Transverse colon (tissue), 4 donors: ENCODE measurements at places on chromosomes 5 and 9. TPM values are rescaled to one million over a fixed set of nuclear protein-coding genes. Genes with fewer than 3 reads are reported as not detected.

- no peaks in the 10 kb centered on the region for H3K27me3 ChIP-seq
- no peak overlapping the region for H3K4me3 ChIP-seq
- H3K27ac ChIP-seq: no peak overlapping the region
- no peak for DNase-seq
- H3K4me1 ChIP-seq: no peaks in the 10 kb centered on the region
These were observed 67.6 kb upstream of the RGMB start for GRCh38 chr5:98705841-98706240.

- H3K36me3 ChIP-seq: no peaks in the 10 kb centered on the region
- no peak overlapping the region for H3K4me3 ChIP-seq
- no peaks in the 10 kb centered on the region for H3K27me3 ChIP-seq
- no peak for DNase-seq
- no peak overlapping the region for H3K27ac ChIP-seq
- H3K4me1 ChIP-seq: peaks cover 3% of the 10 kb centered on the region
These were observed 135.4 kb downstream of the RGS3 start for GRCh38 chr9:113598883-113599282.

- no peak for DNase-seq
- H3K27ac ChIP-seq: no peak overlapping the region
- H3K4me1 ChIP-seq: no peaks in the 10 kb centered on the region
- no peak overlapping the region for H3K4me3 ChIP-seq
These were observed 6.3 kb upstream of the ISCA1 start for GRCh38 chr9:86288499-86289198.

DNA sequence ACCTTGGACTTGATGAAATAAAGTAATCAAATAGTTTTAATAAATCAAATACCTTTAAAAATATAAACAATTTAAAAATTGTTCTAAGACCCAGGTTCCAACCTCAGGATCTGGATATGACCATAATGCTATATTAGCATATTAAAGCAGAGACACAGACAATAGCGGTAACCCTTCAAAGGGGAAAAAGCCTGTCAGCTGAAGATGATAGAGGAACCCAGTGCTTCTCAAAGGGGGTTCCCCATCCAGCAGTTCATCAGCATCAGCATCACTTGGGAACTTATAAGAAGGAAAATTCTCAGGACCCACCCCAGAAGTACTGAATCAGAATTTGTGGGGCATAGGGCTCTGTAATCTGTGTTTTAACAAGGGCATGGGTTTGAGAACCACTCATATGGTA lies 519.6 kb downstream of the RAB3C start:
- H3K27me3 ChIP-seq: no peaks in the 10 kb centered on the region
- H3K4me3 ChIP-seq: no peak overlapping the region
- no peak overlapping the region for H3K27ac ChIP-seq
- no peak for DNase-seq
- H3K4me1 ChIP-seq: peaks cover 48% of the 10 kb centered on the region

- H3K27me3 ChIP-seq: no peaks in the 10 kb centered on the region
- H3K4me3 ChIP-seq: no peak overlapping the region
- no peak overlapping the region for H3K27ac ChIP-seq
- no peaks in the 10 kb centered on the region for H3K36me3 ChIP-seq
- no peak for DNase-seq
These were observed 77.8 kb upstream of the SHISAL2B start for GRCh38 chr5:64612344-64612961.

HAVCR2 gene
- total RNA-seq: 0.20 TPM

- peaks cover 23% of the 10 kb centered on the region for H3K27me3 ChIP-seq
- peaks cover 33% of the 10 kb centered on the region for H3K4me1 ChIP-seq
- H3K27ac ChIP-seq: peak overlapping the region; percentile 63
- DNase-seq: peak; percentile 58
These were observed 1.5 kb downstream of the UAP1L1 start for GRCh38 chr9:137078701-137079400.

DNA sequence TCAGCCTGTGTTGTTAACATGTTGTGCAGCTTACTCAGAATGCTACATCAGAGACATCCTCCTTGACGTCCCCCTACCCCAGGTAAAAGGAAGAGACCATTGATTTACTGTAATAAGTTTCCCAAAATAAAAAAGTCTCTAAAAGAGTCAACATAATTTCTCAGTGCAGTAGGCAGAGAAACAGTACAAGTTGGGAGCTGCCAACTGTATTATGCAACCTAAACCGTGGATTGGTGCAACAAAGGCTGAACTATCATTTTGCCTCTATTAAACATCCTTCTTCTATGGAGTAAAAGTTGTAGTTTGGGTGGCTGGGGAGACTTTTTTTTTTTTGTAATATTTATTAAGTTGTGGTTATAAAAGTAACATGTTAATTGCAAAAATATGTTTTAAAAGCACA lies 208.0 kb downstream of the NR3C1 start:
- DNase-seq: no peak
- H3K27me3 ChIP-seq: no peaks in the 10 kb centered on the region
- H3K27ac ChIP-seq: no peak overlapping the region

GRCh38 chr9:104927216-104927911 lies 591 bp downstream of the ABCA1 start:
- peaks cover 12% of the 10 kb centered on the region for H3K4me1 ChIP-seq
- peak; percentile 44 for DNase-seq
- no peaks in the 10 kb centered on the region for H3K27me3 ChIP-seq
- H3K27ac ChIP-seq: peak overlapping the region; percentile 89
- peak overlapping the region; percentile 68 for H3K4me3 ChIP-seq
- no peaks in the 10 kb centered on the region for H3K36me3 ChIP-seq

GRCh38 chr9:134275375-134275774 lies 50.9 kb upstream of the RXRA start:
- no peaks in the 10 kb centered on the region for H3K4me1 ChIP-seq
- peaks cover 17% of the 10 kb centered on the region for H3K27me3 ChIP-seq
- no peak overlapping the region for H3K27ac ChIP-seq
- H3K4me3 ChIP-seq: no peak overlapping the region
- H3K36me3 ChIP-seq: no peaks in the 10 kb centered on the region

FAM221B gene
- total RNA-seq: not detected

DNA sequence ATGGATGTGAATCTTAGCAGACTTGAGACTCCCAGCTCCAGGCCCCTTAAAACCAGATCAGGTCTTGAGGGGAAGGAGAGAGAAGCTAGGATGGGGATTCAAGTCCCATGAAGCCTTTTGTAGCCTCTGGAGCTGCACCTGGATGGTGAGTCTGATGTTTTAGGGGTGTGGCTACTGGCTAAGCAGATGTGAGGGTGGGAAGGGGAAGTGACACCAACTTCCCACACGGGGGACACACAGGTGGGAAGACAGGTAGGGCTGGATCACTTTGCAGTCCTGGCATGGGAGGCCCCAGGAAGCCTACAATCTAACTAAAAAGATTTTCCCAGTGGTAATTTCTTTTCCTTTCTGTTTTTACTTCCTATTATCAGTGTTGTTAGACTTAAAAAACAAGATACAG lies 38.7 kb upstream of the UBAP2 start:
- H3K4me3 ChIP-seq: no peak overlapping the region
- DNase-seq: no peak
- H3K27ac ChIP-seq: no peak overlapping the region
- no peaks in the 10 kb centered on the region for H3K27me3 ChIP-seq
- H3K4me1 ChIP-seq: no peaks in the 10 kb centered on the region

DMGDH gene
- not detected for total RNA-seq

GRCh38 chr9:129172816-129173215 lies 5.2 kb downstream of the IER5L start:
- H3K4me3 ChIP-seq: no peak overlapping the region
- no peaks in the 10 kb centered on the region for H3K36me3 ChIP-seq
- DNase-seq: no peak

ACTL7A gene
- not detected for total RNA-seq

GRCh38 chr9:116198344-116198743 lies 44.8 kb downstream of the PAPPA start:
- no peak overlapping the region for H3K4me3 ChIP-seq
- H3K27me3 ChIP-seq: no peaks in the 10 kb centered on the region

GRCh38 chr5:56854920-56855319 lies 39.6 kb downstream of the MAP3K1 start:
- DNase-seq: no peak
- H3K4me1 ChIP-seq: peaks cover 69% of the 10 kb centered on the region
- H3K27me3 ChIP-seq: no peaks in the 10 kb centered on the region
- no peak overlapping the region for H3K4me3 ChIP-seq

- DNase-seq: no peak
- H3K27ac ChIP-seq: no peak overlapping the region
- no peak overlapping the region for H3K4me3 ChIP-seq
- no peaks in the 10 kb centered on the region for H3K27me3 ChIP-seq
- peaks cover 2% of the 10 kb centered on the region for H3K4me1 ChIP-seq
These were observed 334.2 kb downstream of the PDE4D start for GRCh38 chr5:59559323-59559722.

RLN1 gene
- total RNA-seq: not detected

LCN9 gene
- not detected for total RNA-seq

DNA sequence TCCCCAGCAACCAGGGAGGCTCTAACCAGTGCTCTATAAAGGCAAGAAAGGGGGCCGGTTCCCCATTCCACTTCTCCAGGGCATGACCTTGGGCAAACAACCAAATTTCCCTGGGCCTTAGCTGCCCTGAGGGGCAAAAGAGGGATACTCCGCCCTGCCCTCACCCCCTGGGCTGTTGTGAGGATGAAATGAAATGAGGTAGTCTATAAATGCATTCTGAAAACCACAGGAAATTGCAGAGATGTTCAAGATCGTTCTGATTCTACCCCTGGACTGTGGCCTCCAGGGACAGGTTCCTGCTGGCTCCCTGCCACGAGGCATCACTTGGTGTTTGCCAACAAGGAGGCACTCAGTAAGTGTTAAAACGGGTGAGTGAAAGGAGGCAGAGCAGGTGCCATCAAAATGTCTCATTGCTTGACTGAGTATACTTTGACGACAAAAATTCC lies 5.7 kb downstream of the RAPGEF1 start:
- H3K4me1 ChIP-seq: peaks cover 49% of the 10 kb centered on the region
- H3K27me3 ChIP-seq: no peaks in the 10 kb centered on the region
- H3K27ac ChIP-seq: peak overlapping the region; percentile 79
- H3K4me3 ChIP-seq: no peak overlapping the region
- peak; percentile 89 for DNase-seq

DNA sequence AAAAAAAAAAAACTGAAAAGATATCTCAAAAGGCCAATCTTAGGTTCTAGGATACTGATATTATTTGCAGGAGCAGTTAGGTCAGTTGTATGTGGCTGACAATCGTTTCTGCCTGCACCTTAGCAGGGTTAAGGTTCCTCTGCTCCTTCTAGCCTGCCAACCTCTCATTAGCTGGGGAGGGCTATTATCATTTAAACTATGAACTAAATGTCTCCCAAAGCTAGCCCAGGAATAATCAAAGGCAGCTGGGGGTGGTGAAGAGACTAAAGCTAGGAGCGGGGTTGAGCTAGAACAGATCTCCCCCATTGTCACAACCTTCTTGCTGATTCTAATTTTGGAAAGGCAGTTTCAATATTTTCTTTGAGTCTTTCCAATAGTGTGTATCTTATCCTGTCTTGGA lies 99.9 kb downstream of the ICE1 start:
- no peak overlapping the region for H3K27ac ChIP-seq
- H3K4me3 ChIP-seq: no peak overlapping the region
- no peaks in the 10 kb centered on the region for H3K27me3 ChIP-seq
- H3K36me3 ChIP-seq: no peaks in the 10 kb centered on the region
- no peak for DNase-seq

GRCh38 chr9:128091571-128091970 lies 23.5 kb downstream of the SLC25A25 start:
- H3K27me3 ChIP-seq: no peaks in the 10 kb centered on the region
- H3K4me1 ChIP-seq: peaks cover 41% of the 10 kb centered on the region
- no peak for DNase-seq

DNA sequence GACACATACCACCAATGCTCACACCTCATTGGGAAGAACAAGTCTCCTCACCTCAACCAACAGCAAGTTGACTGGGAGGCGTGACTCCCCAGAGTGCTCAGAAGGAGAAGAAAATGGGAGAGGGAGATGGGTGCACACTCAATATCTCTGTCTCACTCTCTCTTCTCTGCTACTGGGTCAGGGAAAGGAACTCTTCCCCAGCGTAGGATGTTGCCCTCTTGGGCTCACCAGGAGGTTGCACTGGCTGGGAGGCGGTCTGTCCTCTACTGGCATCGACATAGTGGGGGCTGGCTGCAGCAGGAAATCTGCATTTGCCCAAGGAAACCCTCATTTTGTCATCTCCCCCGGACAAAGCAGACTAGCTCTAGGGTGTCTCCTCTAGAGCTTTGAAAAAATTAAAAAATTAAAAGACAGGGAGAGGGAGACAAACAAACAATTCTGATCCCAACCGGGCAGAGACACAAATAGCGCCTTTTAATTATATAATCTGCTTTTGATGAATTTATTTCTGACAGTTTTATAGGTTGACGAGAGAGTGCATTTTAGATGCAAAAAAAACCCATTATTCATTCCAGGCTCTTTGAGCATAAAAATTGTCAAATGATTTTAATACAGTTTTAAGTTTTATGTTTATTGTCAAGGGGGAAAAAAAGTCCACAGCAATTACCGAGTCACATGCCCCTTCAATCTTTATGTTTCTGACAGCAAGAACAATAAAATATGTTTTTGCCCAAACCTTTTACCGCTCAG lies 179.3 kb upstream of the MVB12B start:
- no peak overlapping the region for H3K27ac ChIP-seq
- peaks cover 9% of the 10 kb centered on the region for H3K27me3 ChIP-seq
- H3K4me3 ChIP-seq: no peak overlapping the region
- DNase-seq: no peak
- H3K4me1 ChIP-seq: peaks cover 23% of the 10 kb centered on the region

DNA sequence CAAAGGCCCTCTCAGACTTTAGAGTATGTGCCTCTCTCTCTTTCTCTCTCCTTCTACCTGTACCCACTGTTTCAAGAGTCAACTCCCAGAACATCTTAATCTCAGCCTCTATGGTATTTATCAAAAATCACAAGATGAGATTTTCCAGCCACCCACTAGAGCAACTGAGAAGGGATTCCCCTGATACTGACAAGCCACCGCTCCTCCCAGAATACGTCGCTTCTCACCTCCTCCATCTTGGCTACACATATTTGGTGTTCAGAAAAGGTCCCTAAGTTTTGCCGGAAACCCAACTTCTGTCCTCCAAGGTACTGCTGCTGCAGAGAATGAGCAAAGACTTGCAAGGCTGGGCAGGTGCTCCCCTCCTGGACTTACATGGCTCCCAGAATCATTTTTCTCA lies 6.1 kb downstream of the GARIN3 start:
- no peak overlapping the region for H3K27ac ChIP-seq
- H3K27me3 ChIP-seq: no peaks in the 10 kb centered on the region
- DNase-seq: no peak
- H3K4me3 ChIP-seq: no peak overlapping the region

DNA sequence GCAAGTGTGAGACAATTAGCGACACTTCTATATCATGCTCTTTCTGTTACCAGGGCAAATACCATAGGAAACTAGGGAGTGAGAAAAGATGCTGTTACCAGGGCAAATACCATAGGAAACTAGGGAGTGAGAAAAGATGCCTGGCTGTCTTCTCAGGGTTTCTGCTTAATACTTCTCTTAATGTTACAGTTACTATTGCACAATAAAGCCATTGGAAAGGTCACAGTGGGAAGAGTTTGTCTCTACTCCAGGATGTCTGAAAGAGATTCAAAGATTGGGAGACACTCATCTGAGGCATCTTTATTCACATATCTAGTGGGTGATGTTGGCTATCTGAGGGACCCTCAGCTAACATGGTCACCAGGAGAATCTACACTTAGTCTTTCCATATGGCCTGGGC lies 431.7 kb upstream of the POU5F2 start:
- no peak for DNase-seq
- H3K36me3 ChIP-seq: no peaks in the 10 kb centered on the region
- no peaks in the 10 kb centered on the region for H3K27me3 ChIP-seq
- H3K4me3 ChIP-seq: no peak overlapping the region
- H3K4me1 ChIP-seq: no peaks in the 10 kb centered on the region
- no peak overlapping the region for H3K27ac ChIP-seq

PCDH12 gene
- total RNA-seq: 0.37 TPM

GRCh38 chr9:137085920-137086530 lies 760 bp upstream of the MAN1B1 start:
- peak; percentile 54 for DNase-seq
- H3K4me1 ChIP-seq: peaks cover 23% of the 10 kb centered on the region
- no peaks in the 10 kb centered on the region for H3K27me3 ChIP-seq
